ENCODE measurements at places on chromosomes 5 and 9.

- DNase-seq: no peak
Observed at GRCh38 chr5:149521739-149522685, 29.2 kb downstream of the CSNK1A1 start.

GRCh38 chr5:66302344-66302743 is 158.2 kb downstream of the SREK1 start:
- no peak for DNase-seq

DNA sequence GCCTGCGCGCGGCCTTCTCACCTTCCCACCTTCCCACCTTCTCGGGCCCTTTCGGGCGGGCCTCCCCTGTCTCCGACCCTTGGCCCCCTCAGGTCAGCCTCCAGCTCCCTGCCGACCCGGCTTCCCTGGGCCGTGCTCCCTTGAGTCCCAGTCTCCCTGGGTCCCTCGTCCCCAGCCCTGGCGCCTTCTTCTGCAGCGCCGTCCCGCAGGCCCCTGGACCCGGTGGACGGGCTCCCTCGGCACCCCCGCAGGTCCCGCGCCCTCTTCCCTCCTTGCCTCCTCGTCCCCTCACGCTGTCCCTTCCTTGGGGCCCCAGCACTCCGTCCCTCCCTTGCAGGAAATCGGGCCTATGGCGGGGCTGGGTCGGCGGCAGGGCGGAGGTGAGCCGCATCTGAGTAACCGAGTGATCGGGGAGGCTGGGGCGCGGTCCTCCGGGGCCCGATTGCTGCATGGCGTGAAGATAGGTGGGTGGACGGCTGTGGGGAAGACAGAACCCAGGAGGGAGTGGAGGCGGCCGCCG is 7.6 kb downstream of the ARPC5L start:
- no peak for DNase-seq

DNA sequence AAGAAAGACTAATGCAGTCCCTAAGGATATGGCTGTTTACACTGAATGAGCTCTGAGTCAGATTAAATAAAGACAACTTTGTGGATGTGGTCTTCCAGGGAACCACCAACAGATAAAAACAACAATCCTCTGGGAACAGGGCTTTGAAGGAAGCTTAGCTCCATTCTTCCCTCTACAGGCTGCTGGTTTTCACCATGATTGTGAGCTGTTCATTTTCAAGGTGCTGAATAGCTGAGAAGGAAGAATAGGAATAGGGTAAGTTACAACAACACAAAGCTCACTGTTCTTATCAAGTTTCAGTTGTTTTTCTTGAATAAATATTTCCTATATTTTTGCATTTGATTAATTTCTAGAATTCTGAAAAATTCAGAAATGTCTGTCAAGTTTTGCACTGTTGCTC is 25.9 kb upstream of the PTAR1 start:
- DNase-seq: no peak

- DNase-seq: no peak
Observed at GRCh38 chr5:121581588-121581987, 270.1 kb upstream of the FTMT start.

- DNase-seq: no peak
Observed at GRCh38 chr9:93137362-93137761, 3.3 kb upstream of the NINJ1 start.

GRCh38 chr5:41772056-41772455 is 98.2 kb downstream of the OXCT1 start:
- no peak for DNase-seq

- no peak for DNase-seq
Observed at GRCh38 chr9:27297050-27297449, at the start of gene EQTN. TSS of gene EQTN (minus strand) at chr9:27297150. CDS start at chr9:27297055, 95 bp downstream.

DNA sequence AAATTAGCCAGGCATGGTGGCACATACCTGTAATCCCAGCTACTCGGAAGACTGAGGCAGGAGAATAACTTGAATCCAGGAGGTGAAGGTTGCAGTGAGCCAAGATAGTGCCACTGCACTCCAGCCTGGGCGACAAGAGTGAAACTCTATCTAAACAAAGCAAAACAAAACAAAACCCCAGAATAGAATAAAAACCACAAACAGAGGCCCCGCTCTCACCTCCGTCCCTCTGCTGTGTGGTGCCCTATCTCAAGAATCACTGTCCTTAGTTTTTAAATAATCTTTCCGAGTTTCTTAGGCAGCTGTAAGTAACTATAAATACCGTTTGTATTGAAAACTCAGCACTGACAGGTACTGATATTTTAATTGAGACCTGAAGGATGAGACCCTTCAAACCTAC is 42.7 kb upstream of the IER5L start:
- DNase-seq: no peak

Data from GM18507 (cell line).